ENCODE measurements at places on chromosomes 3 and 15.

GRCh38 chr3:25355034-25355885 lies 72.8 kb upstream of the RARB start:
- no peak for DNase-seq

DNA sequence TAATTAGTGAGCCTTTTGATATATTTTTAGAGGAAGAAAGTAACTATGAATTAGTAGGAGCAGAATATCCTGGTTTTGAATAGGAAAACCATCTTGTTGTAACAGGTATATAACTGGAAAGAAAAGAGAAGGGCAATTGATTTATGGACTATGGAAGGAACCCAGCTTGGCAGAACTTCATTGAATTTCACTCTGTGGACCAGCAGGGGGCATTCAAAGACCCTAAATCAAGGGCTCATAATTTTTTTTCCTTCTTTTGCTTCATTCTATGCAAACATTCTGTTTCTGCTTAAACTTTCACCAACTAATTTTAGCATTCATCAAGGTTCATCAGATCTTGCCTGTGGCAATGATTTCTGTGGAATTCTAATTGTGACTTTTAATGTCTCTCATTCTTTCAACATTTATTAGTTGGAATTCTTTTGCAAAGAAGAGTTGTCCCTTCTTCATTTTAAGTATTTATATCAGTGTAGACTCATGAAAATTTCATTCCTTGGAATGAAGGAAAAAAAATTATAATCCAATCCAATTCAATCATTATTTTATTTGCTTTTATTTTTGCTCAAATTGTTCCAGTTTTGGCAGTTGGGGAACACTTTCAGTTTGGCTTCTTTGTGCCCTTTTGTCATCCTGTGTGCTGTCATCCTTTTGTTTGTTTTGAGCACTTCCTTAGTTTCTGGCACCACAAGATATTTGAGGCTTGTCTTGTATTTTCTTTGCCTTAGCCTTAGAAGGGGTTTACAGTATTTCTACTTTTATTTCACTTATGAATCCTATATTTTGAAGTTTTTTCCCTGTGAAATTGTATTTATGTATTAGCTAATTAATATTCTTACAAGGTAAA lies 30.4 kb downstream of the NXPE3 start:
- peak; percentile 41 for DNase-seq

DNA sequence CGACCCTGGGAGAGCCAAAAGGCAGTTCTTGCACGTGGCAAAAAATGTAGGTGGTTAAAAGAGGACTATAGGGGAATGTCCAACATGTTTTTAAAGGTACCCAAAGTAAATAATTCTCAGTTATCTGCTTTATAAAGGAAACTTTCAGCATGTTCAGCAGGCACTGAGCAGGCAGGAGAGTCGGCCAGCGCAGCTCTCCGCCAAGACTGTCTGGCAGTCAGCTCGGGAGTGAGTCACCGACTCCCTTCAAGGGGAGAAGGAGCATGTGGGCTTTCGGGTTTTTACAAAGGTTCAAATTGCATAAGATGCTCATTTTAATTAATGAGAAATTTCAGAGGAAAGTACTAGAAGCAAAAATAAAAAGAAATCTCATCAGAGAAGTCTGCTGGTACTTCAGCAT lies 7.0 kb downstream of the GABRA5 start:
- peak; percentile 69 for DNase-seq

- DNase-seq, result no peak
These were observed 133.9 kb downstream of the LRRC28 start for GRCh38 chr15:99385005-99385669.
